ENCODE measurements at places on chromosomes 16 and 17.

- DNase-seq: no peak
Observed at GRCh38 chr17:60335289-60335688, 56.6 kb downstream of the USP32 start.

DNA sequence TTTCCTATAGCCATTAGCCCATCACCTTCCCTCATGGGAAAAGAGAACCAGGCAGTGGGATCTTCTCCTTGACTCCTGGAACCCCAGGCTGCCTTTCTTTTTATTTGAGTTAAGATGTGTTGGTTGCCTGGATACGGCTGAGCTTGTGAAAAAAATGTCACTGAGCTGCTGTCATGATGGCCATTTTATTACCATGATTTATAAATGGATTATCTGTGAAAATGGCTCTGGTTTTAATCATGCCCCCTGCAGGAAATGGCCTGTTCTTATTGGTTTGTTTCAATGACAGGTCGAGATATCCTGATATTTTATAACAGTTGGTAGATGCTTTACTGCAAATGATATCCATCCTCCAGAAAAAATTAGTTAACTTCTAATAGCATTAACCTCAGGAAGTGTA is 640.4 kb downstream of the CDH11 start:
- no peak for DNase-seq

GRCh38 chr17:43702637-43703036 is 40.9 kb upstream of the MEOX1 start:
- DNase-seq: peak; percentile 31

- DNase-seq: no peak
Observed at GRCh38 chr17:15513856-15514459, 46.5 kb upstream of the CDRT4 start.

GRCh38 chr17:19270704-19271611 is 33.8 kb downstream of the EPN2 start:
- no peak for DNase-seq

DNA sequence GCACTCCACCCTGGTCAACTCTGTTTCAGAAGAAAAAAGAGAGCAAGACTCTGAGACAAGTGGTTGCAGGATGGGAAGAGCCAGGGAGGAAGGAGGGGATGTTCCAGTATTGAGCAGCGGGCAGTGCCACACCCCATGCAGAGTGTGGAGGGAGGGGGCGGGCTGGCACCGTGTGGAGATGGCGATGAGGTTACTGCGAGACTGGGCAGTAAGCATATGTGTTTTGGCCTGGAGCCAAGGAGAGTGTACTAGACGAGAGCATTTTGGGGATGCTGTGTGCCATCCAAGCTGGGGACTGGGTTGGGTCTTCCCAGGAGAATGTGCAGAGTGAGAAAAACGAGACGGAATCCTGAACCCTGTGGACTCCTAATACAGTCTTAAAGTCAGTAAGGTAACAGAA is 3.4 kb downstream of the TBC1D24 start:
- no peak for DNase-seq

Measured in EL (cell line).